ENCODE measurements at places on chromosomes 1 and 21. TPM values are rescaled to one million over a fixed set of nuclear protein-coding genes. Genes with fewer than 3 reads are reported as not detected.

Gene LY9
- total RNA-seq = 21.4 TPM

Gene DENND2D
- 134 TPM for total RNA-seq

DNA sequence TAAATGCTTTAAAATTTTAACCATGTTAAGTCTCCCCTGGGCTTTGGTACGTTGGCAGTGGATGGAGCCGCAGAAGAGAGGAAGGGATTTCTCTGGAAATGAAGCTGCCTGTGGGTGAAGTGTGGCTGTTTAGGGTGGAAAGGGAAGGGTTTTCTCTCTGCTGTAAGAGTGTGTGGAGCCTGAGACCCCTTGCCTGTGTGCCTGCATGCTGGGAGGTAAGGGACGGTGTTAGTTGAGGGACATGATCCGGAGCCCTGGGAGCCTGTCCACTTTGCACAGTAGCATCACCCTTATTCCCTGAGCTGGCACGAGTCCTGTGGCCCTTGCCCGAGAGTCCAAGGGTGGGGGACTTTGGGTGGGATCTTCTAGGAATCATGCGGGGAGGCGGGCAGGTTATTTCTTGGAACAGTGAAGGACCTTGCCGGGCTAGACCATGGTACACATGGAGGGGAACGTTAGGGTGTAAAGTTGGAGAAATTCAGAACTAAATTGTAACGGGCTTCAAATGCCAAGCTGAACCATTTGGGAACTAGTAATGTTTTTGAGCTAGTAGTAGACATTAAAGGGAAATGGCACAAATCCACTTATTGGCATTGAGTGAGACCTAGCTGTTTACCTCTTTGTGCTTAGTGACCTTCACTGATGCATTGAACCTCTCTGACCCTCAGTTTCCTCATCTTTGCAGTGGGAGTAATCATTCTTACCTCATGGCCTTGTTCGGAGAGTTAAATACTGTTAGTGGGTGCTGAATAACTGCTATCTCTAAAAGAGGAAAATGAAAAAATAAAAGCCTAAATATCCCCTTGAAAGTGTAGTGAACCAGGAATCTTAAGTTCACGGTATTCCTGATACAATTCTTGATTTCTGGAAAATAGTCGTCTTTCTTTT is 3.5 kb downstream of the GALNT2 start:
- DNase-seq = no peak

- DNase-seq = no peak
Observed at GRCh38 chr1:171426645-171427044, 58.7 kb upstream of the PRRC2C start.

DNA sequence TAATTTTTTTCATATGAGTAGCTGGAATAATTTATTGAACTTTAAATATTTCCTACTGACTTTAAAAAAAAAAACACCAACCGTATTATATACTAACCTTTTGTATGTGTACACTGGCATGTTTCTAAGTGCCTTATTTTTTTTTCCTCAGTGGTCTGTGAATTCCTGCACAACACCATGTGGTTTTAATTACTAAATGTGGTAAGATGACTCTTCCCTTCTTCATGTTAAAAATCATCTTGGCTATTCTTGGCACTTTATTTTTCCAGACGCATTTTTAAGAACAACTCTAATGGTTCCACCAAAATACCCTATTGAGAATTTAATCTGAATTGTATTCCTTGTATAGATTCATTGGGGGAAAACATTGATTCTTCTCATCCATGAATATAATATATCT is 28.4 kb downstream of the PPP2R5A start:
- DNase-seq = no peak

- DNase-seq = no peak
Observed at GRCh38 chr1:156336242-156336641, 1.9 kb downstream of the CCT3 start.

GRCh38 chr1:245571815-245572294 is 417.1 kb downstream of the KIF26B start:
- DNase-seq = no peak

- peak; percentile 76 for DNase-seq
Observed at GRCh38 chr1:119968068-119968492, 71.8 kb upstream of the ADAM30 start.

GRCh38 chr1:118294875-118295642 is 110.0 kb upstream of the SPAG17 start:
- no peak for DNase-seq

DNA sequence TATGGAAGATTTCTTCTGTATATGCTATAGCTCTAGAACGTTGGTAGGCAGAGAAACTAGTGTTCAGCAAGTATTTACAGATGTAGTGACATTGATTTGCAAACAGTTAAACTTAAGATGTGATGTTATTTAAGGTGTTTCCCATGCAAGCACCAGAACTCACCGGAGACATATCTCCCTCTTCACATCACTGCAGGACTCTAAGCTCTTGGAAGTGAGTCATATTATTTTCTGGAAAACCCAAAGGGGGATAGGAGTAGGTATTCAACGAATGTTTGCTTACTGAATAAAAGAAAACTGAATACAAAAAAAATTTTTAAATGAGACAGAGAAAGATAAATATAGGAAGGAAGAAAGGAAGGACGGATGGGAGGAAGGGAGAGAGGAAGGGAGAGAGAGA is 25.0 kb downstream of the RGS4 start:
- no peak for DNase-seq

- DNase-seq = no peak
Observed at GRCh38 chr1:161864577-161864976, 98.5 kb downstream of the ATF6 start.

DNA sequence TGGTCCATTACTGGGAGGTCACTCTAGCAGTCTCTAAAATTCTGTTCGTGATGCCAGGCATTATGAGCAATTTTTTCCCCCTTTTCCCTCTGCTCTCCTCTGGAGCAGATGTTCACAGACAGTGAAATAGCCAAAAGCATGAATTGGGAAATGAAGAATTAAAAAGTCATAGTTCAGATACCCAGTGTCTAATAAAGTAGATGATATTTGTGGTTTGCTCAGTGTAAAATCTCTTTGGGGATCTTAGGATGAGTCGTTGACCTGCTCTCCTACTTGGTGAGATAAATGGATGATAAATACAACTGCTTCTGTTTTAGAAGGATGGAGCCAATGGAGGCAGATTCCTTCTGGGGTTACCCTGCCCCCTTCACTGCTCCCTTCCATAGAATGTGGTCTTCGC is 56.3 kb downstream of the KIAA0040 start:
- no peak for DNase-seq

GRCh38 chr1:67723620-67724019 is 38.6 kb downstream of the GADD45A start:
- DNase-seq = no peak

GRCh38 chr1:219257751-219258150 is 84.1 kb downstream of the LYPLAL1 start:
- DNase-seq = no peak

GRCh38 chr1:229856009-229856650 is 210.9 kb upstream of the GALNT2 start:
- no peak for DNase-seq

GRCh38 chr1:228812961-228813360 is 77.7 kb downstream of the RHOU start:
- DNase-seq = no peak

All from activated T-cell treated with anti-CD3 and anti-CD28 coated beads, Interleukin-2, amount 50 U/mL, for 4 hours (primary cell).